ENCODE measurements at places on chromosomes 3 and 15.

DNA sequence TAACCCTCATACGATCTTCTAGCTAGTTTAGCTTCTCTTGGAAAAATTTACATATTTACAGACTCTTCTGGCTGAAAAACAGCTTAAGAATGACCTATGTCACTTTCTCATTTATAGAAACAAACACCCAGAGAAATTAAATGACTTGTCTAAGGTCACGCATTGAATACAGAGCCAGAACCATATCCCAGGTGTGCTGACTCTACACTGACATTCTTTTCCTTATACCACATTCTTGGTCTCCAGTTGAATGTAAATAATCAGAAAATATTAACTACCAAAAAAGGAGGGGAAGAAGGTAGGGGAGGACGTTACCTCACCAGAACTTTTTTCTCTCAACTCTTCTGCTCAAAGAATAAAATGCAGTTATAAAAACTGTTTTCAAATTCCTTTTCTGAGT, 95.0 kb downstream of the THRB start:
- no peaks in the 10 kb centered on the region for H3K36me3 ChIP-seq
- H3K27me3 ChIP-seq = no peaks in the 10 kb centered on the region
- no peak for DNase-seq
- no peak overlapping the region for H3K4me3 ChIP-seq

DNA sequence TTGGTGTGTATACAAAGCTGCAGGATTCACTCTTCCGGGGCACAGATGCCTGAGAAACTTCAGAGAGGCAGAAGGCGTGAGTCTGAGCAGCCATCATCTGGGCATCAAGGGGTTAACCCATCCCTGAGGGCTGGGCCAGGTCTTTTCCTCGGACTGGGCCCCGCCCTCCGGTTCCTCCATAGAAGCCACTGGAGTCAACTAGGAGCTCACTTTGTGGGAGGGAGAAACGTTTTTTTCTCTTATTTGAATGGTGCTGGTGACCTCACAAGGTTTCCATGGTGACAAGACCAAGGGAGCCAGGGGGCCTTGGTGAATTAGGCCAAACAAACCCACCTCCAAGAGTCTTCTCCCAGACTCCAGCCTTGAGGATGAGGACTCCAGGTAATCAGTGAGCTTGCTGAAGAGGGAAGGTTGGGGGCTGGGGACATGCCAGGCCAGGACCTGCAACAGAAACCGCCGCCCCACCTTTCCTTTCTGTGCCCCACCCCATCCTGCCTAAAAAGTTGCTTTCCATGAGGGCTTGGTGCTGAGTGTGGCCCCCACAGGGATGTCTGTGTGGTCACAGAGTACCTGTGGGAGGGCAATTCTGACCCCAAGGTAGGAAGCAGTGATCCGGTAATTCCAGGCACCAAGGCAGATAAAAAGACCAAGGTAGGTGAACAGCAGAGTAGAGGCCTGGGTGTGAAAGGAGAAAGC, 14.8 kb upstream of the INSYN1 start:
- no peak for DNase-seq
- no peaks in the 10 kb centered on the region for H3K4me1 ChIP-seq
- H3K4me3 ChIP-seq = no peak overlapping the region
- H3K27ac ChIP-seq = no peak overlapping the region
- peaks cover 13% of the 10 kb centered on the region for H3K27me3 ChIP-seq

GRCh38 chr15:65334586-65335231, 30.2 kb downstream of the RNU5B-1 start:
- H3K4me1 ChIP-seq = peaks cover 24% of the 10 kb centered on the region
- no peak overlapping the region for H3K4me3 ChIP-seq
- H3K27ac ChIP-seq = no peak overlapping the region
- no peaks in the 10 kb centered on the region for H3K27me3 ChIP-seq
- no peaks in the 10 kb centered on the region for H3K36me3 ChIP-seq
- DNase-seq = no peak

GRCh38 chr3:78235841-78236240, 1195.9 kb downstream of the ROBO2 start:
- no peaks in the 10 kb centered on the region for H3K27me3 ChIP-seq
- H3K27ac ChIP-seq = no peak overlapping the region
- no peaks in the 10 kb centered on the region for H3K4me1 ChIP-seq
- DNase-seq = no peak
- H3K36me3 ChIP-seq = no peaks in the 10 kb centered on the region

GRCh38 chr15:63982381-63982854, 63.9 kb downstream of the DAPK2 start:
- H3K27me3 ChIP-seq = no peaks in the 10 kb centered on the region
- no peaks in the 10 kb centered on the region for H3K36me3 ChIP-seq
- no peak overlapping the region for H3K4me3 ChIP-seq
- DNase-seq = no peak
- peaks cover 33% of the 10 kb centered on the region for H3K4me1 ChIP-seq

DNA sequence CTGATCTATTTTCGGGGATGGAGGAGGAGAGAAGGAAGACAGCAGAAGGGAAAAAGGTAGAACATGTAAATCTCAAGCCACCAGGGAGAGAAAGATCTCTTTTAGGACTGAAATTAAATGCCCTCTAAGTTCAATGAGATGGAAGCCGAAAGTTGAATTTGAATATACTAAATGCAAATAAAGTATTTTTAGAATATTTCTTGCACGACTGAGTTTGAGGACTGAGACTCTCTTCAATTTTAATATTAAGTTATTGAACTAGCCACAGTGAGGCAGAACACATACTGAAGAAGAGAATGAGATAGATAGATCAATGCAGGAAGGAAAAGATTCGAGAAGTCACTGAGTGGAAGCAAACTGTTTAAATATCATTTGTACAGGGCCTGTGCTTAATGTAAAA, 399.9 kb upstream of the CBLB start:
- no peak overlapping the region for H3K27ac ChIP-seq
- no peaks in the 10 kb centered on the region for H3K27me3 ChIP-seq
- DNase-seq = no peak
- H3K36me3 ChIP-seq = no peaks in the 10 kb centered on the region
- H3K4me3 ChIP-seq = no peak overlapping the region
- no peaks in the 10 kb centered on the region for H3K4me1 ChIP-seq

DNA sequence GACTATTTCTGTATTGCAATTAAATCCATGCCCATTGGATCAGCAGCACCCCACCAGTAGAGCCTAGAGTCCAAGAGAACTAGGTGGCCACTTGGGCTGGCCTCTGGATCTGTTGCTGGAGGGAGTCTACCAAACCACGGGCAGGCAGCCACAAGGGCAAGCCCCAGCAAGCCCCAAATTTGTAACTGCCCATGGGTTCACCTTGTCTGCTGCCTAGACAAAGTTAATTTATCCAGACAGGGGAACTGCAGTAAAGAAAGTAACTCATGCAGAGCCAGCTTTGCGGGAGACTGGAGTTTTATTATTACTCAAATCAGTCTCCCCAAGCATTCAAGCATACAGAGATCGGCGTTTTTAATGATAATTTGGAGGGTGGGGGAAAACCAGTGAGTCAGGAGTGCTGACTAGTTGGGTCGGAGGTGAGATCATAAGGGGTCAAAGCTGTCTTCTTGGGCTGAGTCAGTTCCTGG, 74.0 kb upstream of the TERB2 start:
- DNase-seq = no peak
- no peaks in the 10 kb centered on the region for H3K36me3 ChIP-seq
- no peaks in the 10 kb centered on the region for H3K27me3 ChIP-seq
- peaks cover 16% of the 10 kb centered on the region for H3K4me1 ChIP-seq

- DNase-seq = no peak
- no peak overlapping the region for H3K4me3 ChIP-seq
- H3K36me3 ChIP-seq = no peaks in the 10 kb centered on the region
- no peaks in the 10 kb centered on the region for H3K4me1 ChIP-seq
- H3K27ac ChIP-seq = no peak overlapping the region
- H3K27me3 ChIP-seq = peaks cover 15% of the 10 kb centered on the region
Measured at GRCh38 chr3:135516143-135516542, 449.4 kb upstream of the PPP2R3A start.

GRCh38 chr3:192858849-192859585, 58.6 kb downstream of the MB21D2 start:
- no peak for DNase-seq
- no peaks in the 10 kb centered on the region for H3K27me3 ChIP-seq
- H3K4me1 ChIP-seq = no peaks in the 10 kb centered on the region
- H3K27ac ChIP-seq = no peak overlapping the region

DNA sequence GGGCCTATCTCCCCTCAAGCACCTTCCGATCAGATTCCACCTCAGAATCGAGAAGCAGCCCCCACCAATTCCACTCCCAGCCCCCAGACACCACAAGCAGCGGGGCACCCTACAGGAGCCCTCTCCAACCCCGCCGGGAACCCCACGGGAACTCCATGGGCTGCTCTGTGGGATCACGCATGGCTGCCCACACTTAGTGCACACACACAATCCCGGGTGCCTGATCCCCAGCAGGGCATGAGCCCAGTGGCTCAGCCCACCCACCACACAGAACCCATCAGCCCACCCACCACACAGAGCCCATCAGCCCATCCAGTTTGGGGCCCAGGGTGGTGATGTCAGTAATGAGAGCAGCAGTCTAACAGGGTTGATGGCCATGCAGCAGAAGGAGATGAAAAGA, 141.6 kb upstream of the LINGO1 start:
- no peak for DNase-seq
- no peaks in the 10 kb centered on the region for H3K27me3 ChIP-seq

- no peak for DNase-seq
- no peak overlapping the region for H3K27ac ChIP-seq
- H3K4me3 ChIP-seq = no peak overlapping the region
- H3K36me3 ChIP-seq = no peaks in the 10 kb centered on the region
Measured at GRCh38 chr3:46442576-46443530, 21.9 kb downstream of the LTF start.

DNA sequence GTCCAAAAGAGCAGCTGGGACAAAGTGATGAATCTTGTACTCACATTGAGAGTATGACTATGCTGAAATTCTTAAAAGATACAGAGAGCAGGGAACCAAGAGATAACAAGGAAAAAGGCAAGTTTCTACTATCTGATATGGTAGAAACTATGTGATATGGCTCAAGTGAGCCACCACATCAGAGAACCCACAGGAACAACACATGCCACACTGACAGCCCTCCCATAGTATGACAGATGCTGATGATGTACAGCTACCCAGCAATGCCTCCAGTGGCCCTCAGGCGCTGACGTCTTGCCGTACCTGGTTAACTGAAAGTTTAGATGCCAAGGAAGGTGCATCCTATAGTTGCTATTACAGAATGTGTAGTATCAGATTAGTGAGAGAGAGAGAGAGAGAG, 42.4 kb downstream of the CHAC1 start:
- H3K27ac ChIP-seq = peak overlapping the region; percentile 52
- peaks cover 27% of the 10 kb centered on the region for H3K36me3 ChIP-seq
- no peak for DNase-seq
- no peaks in the 10 kb centered on the region for H3K4me1 ChIP-seq

GRCh38 chr3:128950223-128950938, 43.5 kb downstream of the CFAP92 start:
- no peak overlapping the region for H3K4me3 ChIP-seq
- no peaks in the 10 kb centered on the region for H3K4me1 ChIP-seq
- H3K27me3 ChIP-seq = no peaks in the 10 kb centered on the region
- H3K27ac ChIP-seq = peak overlapping the region; percentile 19

- H3K4me1 ChIP-seq = peaks cover 4% of the 10 kb centered on the region
- DNase-seq = no peak
- no peak overlapping the region for H3K27ac ChIP-seq
- H3K4me3 ChIP-seq = no peak overlapping the region
- H3K27me3 ChIP-seq = no peaks in the 10 kb centered on the region
Measured at GRCh38 chr3:52493232-52494017, 1.7 kb upstream of the STAB1 start.

- H3K27me3 ChIP-seq = no peaks in the 10 kb centered on the region
- no peaks in the 10 kb centered on the region for H3K36me3 ChIP-seq
- DNase-seq = no peak
Measured at GRCh38 chr3:149726716-149727407, 25.4 kb downstream of the COMMD2 start.

DNA sequence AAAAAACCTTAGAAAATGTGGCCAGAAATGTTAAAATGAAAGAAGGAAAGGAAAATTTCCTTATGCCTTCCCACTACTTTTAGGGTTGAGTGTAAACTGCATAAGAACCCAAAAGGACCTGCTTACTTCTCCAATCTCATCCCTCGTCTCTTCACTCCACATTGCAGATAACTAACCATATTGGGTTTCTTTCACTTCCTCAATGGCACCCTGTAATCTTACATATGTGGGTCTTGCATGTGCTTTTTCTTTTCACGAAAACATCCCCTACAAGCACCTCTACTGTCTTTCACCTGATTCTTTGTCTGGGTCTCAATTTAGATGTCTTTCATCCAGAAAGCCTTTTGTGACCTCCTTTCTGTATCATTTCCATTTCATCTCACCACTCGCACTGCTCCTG, 23.1 kb downstream of the EOMES start:
- no peak for DNase-seq
- no peaks in the 10 kb centered on the region for H3K4me1 ChIP-seq
- no peaks in the 10 kb centered on the region for H3K36me3 ChIP-seq

DNA sequence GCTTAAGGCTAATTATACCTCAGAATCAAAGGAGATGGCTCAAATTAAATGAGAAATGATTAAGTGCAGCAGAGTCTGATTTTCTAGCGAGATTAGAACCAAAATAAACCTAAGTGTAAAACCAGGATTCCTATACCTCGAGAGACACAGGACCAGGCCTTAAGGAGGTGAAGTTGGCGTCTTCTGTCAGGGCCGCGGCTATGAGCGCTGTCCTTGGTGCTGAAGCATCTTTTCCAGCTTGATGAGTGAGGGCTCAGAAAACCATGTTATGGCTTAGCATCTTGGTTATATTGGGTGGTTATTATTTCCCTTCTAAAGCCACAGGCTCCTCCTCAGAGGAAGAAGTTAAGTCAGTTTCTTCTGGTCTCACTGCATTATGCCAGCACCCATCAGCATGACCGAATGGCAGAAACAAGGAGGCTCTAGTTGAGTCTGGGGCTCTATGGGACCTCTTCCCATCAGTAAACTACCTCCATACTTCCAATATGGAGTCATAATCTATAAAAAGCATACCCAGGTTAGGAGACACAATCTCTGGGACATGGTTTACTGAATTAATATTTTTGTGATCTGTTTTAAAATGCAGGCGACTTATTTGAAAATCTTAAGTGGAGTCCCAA, 120.1 kb upstream of the NMNAT3 start:
- no peaks in the 10 kb centered on the region for H3K36me3 ChIP-seq
- H3K27ac ChIP-seq = no peak overlapping the region
- H3K4me3 ChIP-seq = no peak overlapping the region

- H3K36me3 ChIP-seq = peaks cover 5% of the 10 kb centered on the region
Measured at GRCh38 chr3:173652093-173652492, 254.5 kb downstream of the NLGN1 start.

DNA sequence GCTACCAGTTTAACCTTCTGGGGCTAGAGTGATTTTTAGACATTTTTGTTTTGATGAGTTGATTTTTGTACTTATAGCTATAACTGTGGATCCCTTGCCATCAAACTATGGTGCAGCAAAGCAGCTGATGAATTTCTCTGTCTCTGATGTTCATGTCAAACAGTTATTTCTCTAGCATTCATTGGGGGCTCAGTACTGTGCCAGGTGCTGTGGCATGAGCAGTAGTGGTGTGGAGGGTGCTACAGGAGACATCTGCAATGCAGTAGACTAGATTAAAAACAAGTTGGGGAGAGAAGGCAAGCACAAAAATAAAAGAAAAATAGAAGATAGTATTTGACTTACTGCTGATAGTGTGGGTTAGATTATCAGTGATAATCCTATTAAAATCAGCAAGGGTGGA, 95.3 kb downstream of the AKAP13 start:
- DNase-seq = no peak
- no peaks in the 10 kb centered on the region for H3K27me3 ChIP-seq
- peak overlapping the region; percentile 7 for H3K27ac ChIP-seq

- H3K4me1 ChIP-seq = peaks cover 7% of the 10 kb centered on the region
- DNase-seq = no peak
- no peak overlapping the region for H3K4me3 ChIP-seq
- peaks cover 39% of the 10 kb centered on the region for H3K27me3 ChIP-seq
Measured at GRCh38 chr3:42507761-42508335, 5.4 kb downstream of the VIPR1 start.
